ENCODE measurements at places on chromosomes 13 and 19.

DNA sequence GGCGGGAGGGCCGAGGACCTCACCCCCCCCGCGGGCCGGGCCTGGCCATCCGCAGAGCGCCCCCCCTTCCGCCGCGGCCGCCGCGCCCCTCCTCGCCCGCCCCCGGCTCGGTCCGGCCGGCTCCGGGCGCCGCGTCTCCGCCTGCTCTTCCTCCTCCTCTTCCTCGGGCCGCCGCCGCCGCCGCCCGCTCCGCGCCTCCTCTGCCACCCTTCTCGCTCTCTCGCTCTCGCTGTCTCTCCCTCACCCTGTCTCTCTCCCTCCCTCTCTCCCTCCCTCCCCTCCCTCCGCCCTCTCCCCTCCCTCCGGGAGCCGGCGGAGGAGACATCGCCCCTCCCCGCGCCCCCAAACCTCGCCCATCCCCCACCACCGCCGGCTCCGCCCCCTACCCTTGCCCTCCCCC is at the start of gene SHANK1:
TSS of gene SHANK1 (minus strand) at position 237 of the 400 bp plus-strand sequence. CDS start 2,883 bp downstream, outside the sequence.
- no peak for DNase-seq

DNA sequence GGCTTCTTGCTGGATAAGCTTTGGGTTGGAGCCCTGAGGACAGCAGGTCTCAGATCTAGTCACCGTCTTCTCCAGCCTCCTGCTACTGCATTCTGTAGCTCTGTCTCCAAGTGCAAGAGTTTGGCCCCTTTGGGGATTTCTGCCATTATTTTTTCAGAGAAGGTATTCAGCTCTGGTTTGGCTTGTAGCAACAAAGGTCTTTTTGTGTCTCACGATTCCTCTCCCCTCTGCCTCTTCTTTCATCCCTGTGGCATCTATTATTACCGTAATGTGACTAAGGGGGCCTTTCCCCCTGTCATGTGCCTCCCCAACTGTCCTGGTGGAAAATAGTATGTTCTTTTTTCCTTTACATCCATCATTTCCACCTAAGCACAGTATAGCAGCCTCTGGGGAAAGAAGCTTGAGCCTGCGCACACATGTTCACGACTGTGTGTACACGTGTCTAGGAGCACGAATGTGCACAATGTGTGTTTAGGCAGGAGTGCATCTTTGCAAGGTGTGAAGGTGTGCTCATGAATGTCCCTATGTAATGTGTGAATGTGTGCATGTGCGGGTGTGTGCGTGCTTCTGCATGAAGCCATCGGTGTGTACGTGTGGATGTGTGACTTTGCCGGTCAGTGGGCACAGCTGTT is 273.9 kb downstream of the ZNF536 start:
- no peak for DNase-seq

DNA sequence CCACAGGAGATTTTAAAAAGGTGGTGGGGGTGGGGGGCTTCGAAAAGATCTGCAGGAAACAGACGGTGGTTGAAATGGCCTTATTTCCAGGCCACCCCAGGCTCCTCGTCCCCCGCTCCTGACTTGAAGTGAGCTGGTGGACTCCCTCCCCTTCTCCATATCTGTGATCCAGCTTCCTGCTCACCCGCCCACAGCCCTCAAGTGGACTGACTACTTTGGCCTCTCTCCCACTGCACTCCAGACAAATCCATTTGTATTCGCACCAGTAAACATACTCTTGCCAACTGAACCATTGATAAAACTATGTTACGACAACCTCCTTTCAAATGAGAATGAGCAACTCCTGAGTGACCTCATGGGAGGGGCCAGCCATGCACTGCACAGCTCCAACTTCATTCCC is 259.5 kb downstream of the COL4A1 start:
- DNase-seq = no peak

- no peak for DNase-seq
Observed at GRCh38 chr13:112695121-112695520, 5.3 kb downstream of the ATP11A start.

DNA sequence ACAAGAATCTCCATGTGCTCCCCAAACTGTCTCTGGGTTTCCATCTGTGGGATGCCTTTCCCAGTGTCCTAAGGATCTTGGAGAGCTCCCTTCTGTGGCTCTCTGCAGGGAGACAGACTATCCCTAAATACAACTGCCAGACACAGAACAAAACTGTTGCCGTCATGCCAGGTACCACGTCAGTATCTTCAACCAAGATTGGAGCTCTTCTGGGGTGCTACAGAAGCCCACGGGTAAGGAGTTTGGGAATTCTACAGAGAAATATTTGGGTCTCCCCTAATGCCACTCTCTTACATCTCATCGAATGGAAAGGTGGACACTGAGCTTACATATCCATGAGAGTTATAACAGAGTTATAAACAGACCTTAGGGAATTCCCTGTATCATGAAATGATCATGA is 4.9 kb upstream of the MBD3L3 start:
- no peak for DNase-seq
